ENCODE measurements at places on chromosomes 4 and X. TPM values are rescaled to one million over a fixed set of nuclear protein-coding genes. Genes with fewer than 3 reads are reported as not detected.

The RHOH gene
- 0.19 TPM for total RNA-seq

The MAGEA2B gene
- not detected for total RNA-seq

The MAGEC2 gene
- total RNA-seq = not detected

The GSX2 gene
- total RNA-seq = not detected

The PITX2 gene
- total RNA-seq = 1.0 TPM

The DGKK gene
- total RNA-seq = not detected

The PDHA1 gene
- 290 TPM for total RNA-seq

The MAGEB1 gene
- total RNA-seq = not detected

The LRAT gene
- total RNA-seq = not detected

The MED28 gene
- total RNA-seq = 19.9 TPM

The STK32B gene
- total RNA-seq = 14.9 TPM

The RAB41 gene
- total RNA-seq = not detected

The SHISA3 gene
- total RNA-seq = not detected

The NXF2 gene
- not detected for total RNA-seq

The GAB1 gene
- total RNA-seq = 2.9 TPM

The RASGEF1B gene
- total RNA-seq = not detected

The MPP1 gene
- 16.0 TPM for total RNA-seq

The ATOH1 gene
- total RNA-seq = not detected

The RNF212 gene
- 2.3 TPM for total RNA-seq

The ARHGAP36 gene
- not detected for total RNA-seq

The AFP gene
- 0.91 TPM for total RNA-seq

Data from A549 treated with Mapracorat at 1 μM for 4 hours (cell line).